ENCODE measurements at places on chromosomes 3 and 15. TPM values are rescaled to one million over a fixed set of nuclear protein-coding genes. Genes with fewer than 3 reads are reported as not detected.

- no peak for DNase-seq
Observed at GRCh38 chr15:90230610-90231009, 3.1 kb downstream of the CIB1 start.

The ITIH1 gene
- total RNA-seq, result 1.3 TPM

- DNase-seq, result peak; percentile 7
Observed at GRCh38 chr3:79250746-79251145, 517.1 kb downstream of the ROBO1 start.

- DNase-seq, result no peak
Observed at GRCh38 chr15:40429068-40429710, 11.6 kb upstream of the BAHD1 start.

The MESD gene
- 18.4 TPM for total RNA-seq

- no peak for DNase-seq
Observed at GRCh38 chr3:60839246-60839645, 412.0 kb downstream of the FHIT start.

DNA sequence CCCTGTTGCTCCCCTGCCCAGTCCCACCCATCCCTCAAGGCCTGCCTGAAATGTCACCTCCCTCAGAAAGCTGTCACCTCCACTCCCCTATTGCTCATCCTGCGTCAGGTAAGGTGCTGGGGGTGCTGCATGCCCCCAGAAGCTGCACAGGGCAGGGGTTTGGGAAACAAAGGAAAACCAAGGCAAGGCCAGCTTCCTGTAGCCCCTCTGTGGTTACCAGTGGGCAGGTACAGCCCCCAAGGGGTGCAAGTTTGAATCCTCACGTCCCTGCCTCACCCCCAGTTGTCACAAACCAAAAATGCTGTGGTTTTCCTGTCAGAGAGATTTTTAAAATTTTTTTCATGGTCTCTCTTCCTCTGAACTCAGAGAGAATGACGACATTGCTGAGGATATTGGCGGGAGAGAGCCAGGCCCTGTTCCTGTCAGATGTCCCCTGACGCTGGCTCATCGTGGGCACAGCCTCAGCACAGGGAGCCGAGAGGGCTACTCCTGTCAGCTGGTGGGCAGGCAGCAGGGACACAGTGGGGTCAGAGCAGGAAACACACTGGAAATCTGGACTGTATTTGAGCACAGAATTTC, 27.0 kb downstream of the PSTPIP1 start:
- DNase-seq, result no peak

The UQCC5 gene
- 1.4 TPM for total RNA-seq

DNA sequence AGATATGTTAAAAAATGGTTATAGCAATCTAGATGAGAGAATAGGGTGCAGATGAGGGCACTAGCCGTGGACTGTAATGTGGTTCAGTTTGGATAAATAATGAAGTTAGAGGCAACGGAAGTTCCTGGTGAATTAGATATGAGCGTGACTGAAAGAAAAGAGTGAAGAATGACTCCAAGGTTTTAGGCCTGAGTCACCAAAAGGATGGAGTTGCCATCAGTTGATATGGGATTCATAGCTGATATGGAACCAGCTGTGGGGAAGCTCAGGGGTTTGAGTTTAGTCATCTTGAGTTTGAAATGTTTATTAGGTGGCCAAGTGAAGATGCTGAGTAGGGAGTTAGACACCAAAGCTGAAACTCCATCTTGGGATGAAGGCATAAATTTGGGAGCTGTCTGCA, 66.2 kb downstream of the SSR3 start:
- DNase-seq, result no peak

DNA sequence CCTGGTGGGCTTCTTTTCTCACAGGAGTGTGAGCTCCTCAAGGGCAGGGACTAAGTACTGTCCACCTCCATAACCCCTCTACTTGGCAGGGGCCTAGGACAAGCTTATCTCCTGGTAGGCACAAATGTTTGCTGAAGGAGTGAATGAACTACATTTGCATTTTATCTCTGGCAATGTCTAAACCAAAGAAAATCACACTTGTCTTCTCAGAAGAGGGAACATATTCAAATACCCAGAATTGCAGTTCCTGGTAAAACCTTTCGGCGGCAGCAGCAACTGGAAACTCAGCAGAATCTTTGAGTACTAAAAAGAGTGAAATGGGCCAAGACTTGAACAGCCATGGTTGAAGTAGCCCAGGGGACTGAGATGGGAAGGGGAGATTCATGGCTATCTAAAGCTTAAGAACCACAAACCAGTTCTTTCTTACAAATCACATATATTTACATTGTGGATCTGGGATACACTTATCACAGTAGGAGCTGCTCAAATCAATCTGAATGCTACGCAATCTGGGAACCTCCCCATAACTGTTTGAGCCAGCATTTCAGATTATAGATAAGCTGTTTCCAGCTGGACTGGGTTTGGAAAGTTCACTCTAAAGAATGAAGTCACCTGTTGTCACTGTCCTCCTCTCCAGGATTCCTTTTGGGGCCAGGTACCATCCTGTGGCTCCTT, 18.7 kb upstream of the PTPN9 start:
- DNase-seq, result no peak

The GOLGA6C gene
- total RNA-seq, result not detected

The DNAJC17 gene
- 19.0 TPM for total RNA-seq

DNA sequence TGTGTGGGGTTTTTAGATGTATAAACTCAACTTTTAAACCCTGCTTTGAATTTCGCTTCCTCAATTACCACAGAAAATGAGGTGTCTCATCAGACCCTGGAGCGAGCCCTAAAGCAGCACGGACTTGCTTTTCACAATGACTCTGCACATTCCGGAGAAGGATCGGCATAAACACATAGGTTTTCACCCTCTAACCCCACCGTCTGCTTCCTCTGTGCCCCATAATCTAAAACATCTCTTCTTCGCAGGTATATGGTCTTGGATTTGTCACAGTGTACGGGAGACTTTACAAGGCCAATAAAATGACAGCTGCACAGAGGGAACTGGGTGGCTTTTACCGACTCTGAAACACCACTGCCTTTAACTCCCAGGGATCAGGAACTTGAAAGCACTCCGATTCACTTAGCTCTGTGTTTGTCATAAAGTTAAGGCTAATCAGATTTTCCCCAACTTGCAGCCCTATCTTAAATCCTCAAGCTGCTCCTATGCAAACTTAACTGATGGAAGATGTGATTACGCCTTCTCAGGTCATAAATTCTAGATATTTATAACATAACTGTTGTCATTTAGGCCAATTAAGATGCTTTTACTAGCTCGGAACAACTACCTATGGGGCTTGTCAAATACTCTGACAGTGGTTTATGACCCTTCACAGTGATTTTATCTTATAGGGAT, 133.4 kb upstream of the WNT5A start:
- no peak for DNase-seq

- DNase-seq, result no peak
Observed at GRCh38 chr3:108008931-108009639, 81.7 kb downstream of the CD47 start.

- DNase-seq, result no peak
Observed at GRCh38 chr15:65132878-65133547, 595 bp downstream of the PDCD7 start.

- no peak for DNase-seq
Observed at GRCh38 chr3:16929311-16929710, 44.6 kb downstream of the PLCL2 start.

GRCh38 chr3:126125341-126125740, 41.4 kb upstream of the SLC41A3 start:
- no peak for DNase-seq

The CACNA1D gene
- total RNA-seq, result 5.6 TPM

The CYP1A2 gene
- total RNA-seq, result 0.10 TPM

GRCh38 chr3:69532547-69533224, 146.8 kb upstream of the FRMD4B start:
- DNase-seq, result no peak

DNA sequence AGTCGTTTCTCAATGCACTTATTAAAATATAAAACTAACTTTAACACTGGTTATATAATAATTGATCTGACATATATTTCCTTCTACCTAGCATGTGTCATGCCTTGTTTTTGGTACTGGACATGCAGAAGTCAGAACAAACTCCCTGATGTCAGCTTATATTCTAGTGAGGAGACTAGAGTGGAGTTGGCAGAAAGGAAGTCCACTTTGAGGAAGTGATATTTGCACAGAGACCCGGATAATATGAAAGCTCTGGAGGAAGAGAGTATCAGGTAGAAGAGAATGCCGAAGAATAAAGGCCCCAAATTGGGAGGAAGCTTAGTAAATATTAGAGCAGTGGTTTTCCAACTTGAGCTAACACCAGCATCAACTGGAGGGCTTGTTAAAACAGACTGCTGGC, 24.6 kb upstream of the ZNF280D start:
- DNase-seq, result no peak

- no peak for DNase-seq
Observed at GRCh38 chr15:73687351-73687750, 3.2 kb downstream of the CD276 start.

- DNase-seq, result no peak
Observed at GRCh38 chr15:46489276-46489675, 854.4 kb downstream of the SQOR start.

DNA sequence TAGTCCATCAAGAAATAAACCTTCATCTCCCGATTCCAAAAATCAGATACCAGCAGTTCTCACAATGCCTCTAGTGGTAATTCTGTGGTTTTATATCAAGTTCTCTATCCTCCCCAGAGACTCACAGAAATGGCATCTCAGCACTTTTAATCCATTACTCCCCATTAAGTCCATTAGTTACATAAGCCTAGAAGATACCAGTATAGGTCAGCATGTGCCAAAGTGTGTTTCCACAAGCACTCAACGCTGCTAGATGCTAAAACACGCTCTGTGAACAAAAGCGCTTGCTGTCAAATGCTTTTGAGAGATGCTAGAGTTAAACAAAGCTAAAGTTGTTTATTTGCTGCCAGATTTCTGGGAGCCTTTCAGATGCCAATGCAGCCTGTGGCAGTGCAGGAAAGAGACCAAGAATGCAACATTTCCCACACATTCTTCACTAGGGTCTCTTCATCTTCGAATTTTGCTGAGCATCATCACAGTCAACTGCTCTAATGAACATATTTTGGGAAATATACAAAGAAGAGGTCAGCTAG, 918.8 kb upstream of the CFAP20DC start:
- no peak for DNase-seq

GRCh38 chr3:100151024-100151707, 36.9 kb upstream of the FILIP1L start:
- no peak for DNase-seq

- no peak for DNase-seq
Observed at GRCh38 chr3:184261270-184261853, at the start of gene CAMK2N2. CAMK2N2 (minus strand) TSS chr3:184261553; CDS start chr3:184261285, 268 bp downstream.

The SKOR1 gene
- total RNA-seq, result 0.10 TPM

The C3orf33 gene
- 3.7 TPM for total RNA-seq
